ENCODE measurements at places on chromosomes 1 and 21. TPM values are rescaled to one million over a fixed set of nuclear protein-coding genes. Genes with fewer than 3 reads are reported as not detected.
A peak's percentile ranks its signal among the peaks of the same experiment; 100 is the strongest.

DNA sequence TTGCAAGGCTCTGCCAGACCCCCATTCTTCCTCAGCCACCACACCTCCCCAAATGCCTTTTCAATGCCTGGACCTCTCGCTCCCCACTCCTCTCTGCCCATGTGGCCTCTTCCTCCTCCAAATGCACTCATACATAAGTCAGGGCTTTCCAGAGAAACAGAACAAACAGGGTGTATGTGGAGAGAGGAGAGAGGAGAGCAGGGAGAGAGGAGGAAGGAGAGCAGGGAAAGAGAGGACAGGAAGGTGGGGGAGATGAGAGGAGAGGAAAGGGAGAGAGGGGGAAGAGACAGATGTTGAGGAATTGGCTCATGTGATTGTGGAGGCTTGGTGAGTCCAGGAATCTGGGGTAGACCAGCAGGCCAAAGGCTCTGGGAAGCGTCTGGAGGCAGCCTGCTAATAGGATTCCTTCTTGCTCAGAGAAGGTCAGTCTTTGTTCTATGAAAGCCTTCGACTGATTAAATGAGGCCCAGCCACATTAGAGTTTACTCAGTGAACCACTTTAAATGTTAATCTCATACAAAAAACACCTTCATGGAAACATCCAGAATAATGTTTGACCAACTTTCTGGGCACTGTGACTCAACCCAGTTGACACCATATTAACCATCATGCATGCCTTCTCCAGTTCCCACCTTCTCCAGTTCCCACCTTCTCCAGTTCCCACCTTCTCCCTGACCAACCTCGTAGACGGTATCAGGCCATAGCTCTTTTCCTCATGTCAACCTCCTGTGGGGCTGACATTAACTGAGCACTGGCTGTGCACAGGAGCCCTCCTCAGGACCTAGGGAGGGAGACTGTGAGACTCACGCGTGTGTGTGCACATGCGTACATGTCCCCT, 11.3 kb upstream of the LGR6 start:
- no peak for DNase-seq

DNA sequence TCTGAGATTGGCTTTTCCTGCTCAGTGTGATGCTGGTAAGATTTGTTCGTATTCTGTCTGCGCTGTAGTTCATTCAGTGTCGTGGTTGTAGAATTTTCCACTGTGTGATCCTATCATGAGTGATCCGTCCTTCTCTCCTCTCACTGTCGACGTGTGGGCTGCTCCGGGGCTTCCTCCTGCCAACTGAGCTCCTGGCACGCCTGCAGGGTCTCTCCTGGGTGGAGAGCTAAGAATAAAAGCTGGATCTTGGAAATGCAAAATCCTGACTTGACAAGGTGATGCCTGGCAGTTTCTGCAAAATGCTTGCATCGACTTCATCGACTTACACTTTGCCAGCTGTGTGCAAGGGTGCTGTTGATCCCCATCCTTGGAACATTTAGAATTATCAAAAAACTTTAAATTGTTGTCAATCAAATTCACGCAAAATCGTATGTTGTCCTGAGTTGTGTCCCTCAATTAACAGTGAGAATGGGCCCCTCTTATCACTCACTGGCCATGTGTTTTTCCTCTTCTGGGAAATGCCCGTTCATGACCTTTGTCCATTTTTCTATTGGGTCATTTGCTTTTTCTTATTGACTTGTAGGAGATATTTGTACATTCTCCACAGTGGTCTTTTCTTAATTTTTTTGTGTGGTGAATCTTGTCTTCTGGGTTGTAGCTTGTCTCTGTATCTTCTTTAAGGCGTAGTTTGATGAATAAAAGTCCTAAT, 125.5 kb downstream of the CRYAA start:
- DNase-seq, result no peak

- no peak for DNase-seq
Measured at GRCh38 chr1:108636876-108637275, 24.0 kb downstream of the HENMT1 start.

DNA sequence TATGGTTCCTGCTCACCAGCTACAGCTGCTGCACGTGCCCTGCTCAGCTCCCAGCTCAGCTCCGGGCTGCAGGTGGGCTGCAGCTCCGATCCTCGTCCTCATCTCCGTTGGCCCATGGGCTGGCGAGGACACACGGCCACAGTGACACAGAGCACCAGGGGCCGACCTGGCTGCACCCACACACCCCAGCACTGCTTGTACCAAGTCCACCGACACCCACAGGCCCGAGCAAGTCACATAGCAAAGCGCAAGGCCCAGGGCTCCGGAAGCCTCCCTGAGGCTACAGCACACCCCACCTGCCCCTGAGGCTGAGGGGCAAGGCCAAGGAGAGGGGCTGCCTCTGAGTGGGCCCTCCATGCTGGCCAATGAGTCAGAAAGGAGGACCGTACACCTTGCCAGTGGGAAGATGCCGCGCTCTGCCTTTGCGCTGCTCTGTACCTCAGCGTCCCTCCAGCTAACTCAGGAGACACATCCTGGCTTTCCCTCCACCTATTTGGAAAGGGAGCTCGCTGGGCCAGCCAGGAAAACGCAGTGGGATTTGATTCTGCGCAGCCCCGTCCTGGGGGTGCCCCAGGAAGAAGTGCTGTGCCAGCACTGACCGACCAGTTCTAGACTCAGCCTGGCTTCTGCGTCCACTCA, 124.8 kb downstream of the SIK1 start:
- DNase-seq, result no peak

DNA sequence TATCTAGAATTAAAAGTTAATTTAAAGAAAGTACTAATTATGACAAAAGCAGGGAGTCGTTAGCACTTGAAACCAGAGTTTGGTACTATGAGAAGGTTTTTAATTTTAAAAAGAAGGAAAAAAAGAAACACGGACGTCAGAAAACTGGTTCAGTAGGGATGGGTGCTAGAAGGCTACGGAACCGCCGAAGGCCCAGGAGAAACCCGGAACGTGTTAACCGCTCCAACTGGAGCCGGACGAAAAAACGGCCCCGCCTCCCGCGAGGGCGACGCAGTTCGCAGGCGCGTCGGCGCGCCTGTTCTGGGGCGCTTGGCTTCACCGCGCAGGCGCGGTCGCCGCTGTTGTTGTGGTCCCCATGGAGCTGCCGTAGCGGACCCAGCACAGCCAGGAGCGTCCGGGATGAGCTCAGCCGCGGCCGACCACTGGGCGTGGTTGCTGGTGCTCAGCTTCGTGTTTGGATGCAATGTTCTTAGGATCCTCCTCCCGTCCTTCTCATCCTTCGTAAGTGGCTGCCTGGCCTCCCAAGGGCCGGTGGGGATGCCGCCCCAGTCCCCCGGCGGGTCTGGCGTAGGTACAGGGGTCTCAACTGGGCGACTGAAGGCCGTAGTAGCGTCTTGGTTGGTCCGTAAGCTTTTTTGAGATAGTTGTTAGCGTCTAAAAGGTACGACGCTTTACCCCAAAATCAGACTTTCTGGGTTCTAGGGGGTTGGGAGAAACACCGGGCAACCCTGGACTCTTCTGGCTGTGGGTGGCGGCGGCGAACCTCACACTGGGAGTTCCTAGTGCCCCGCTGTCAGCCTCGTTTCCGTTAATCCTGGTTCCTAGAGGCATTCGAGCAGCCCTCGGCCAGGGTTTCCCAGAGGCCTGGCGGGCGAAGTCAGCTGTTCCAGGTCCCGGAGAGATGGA, 31.4 kb upstream of the HMGN1 start:
- DNase-seq, result peak; percentile 94

DNA sequence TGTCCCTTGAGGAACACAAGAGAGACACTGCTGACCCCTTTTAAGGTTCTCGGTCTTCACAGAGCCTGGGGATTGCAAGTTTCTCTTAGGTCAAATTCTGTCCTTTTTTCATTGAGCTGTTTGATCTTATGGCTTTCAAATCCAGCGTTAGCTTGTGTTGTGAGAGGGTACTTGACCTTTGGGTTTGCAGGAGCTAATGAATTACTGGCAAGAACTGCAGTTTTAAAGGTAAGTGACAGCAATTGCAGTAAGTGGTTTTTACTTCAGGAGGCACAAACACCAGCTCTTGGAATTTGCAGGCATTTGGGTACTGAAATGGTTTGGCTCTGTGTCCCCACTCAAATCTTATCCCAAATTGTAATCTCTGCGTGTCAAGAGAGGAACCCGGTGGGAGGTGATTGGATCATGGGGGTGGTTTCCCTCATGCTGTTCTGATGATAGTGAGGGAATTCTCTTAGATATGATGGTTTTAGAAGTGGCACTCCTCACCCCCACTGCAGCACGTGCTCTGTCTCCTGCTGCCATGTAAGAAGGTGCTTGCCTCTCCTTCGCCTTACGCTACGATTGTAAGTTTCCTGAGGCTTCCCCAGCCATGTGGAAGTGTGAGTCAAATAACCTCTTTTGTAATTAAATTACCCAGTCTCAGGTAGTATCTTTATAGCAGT, 134.5 kb upstream of the LYPLAL1 start:
- no peak for DNase-seq

- DNase-seq, result peak; percentile 85
Measured at GRCh38 chr1:2199042-2199810, 4.7 kb upstream of the FAAP20 start.

DNA sequence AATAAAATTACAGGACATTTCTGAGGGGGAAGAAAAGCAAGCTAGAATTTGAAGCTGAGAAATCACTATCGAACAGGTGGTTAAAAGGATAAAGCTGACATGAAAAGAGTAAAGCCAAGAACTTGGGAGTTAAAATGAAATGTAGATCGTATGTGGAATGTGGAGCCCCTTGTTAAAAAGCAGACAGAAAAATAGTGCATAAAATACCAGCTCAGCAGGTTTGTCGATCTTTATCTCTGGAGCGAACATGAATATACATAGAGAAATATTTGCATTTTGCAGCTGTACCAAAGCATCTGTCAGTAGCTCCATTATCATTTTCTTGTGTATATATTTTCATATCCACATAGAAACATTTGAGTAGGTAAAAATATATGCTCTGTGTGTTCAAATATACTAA, 73.6 kb upstream of the CDC42BPA start:
- no peak for DNase-seq

DNA sequence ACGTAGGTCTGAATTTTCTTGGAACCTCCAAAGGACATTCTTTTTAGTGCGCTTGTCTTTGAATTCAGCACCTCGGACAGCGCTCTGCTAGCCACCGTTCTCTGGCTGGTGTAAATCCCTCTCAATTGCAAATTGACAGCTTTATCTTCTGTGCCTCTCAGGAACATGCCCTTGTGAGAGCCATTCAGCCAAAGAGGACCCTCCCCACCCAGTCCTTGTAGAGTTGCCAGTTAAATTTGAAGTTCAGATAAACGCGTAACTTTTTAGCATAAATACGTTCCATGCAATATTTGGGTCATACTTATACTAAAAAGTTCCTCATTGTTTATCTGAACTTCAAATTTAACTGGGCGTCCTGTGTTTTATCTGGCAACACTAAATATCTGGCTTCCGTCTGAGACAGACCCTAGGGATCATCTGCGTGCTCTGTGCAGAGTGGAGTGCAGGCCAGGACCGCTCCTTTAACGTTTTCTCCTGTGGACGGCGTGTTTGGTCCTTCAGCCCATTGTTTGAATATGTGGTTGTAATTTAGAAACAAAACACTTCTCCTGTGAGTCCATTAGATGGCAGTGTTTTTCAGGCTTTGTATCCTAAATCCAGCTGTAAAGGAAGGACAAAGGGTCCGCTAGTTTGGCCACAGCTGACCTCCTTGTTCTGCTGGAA, 7.0 kb downstream of the KCNAB2 start:
- peak; percentile 40 for DNase-seq

DNA sequence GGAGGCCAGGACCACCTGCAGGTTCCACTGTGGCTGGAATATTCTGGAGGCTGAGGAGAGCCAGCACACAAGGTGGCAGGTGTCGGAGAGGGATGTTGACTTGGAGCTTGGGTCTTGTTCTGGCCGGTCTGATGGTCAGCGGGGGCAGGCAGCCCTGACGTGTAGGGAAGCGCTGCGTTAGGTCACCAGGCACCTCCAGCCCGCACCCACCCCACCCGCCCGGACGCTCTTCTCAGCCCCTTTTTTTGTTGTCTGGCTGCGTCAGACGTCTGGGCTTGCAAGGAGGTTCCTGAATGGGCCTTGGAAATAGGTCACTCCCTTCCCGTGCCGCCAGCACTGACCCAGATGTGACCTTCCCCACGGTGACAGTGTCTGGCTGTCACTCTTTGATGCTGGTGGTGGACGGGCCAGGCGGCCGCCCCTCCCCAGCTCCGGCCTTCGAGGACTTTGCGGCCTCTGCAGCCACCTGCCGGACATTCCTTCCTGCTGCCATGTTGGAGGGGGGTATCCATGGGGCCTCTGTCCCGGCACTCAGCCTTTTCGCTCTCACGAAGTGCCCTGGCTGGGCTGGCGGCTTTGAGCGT, 30.1 kb downstream of the SPSB1 start:
- DNase-seq, result no peak

GRCh38 chr1:41580520-41581172, 96.2 kb upstream of the EDN2 start:
- no peak for DNase-seq

GRCh38 chr1:247357052-247357780, 25.5 kb upstream of the ZNF496 start:
- no peak for DNase-seq

DNA sequence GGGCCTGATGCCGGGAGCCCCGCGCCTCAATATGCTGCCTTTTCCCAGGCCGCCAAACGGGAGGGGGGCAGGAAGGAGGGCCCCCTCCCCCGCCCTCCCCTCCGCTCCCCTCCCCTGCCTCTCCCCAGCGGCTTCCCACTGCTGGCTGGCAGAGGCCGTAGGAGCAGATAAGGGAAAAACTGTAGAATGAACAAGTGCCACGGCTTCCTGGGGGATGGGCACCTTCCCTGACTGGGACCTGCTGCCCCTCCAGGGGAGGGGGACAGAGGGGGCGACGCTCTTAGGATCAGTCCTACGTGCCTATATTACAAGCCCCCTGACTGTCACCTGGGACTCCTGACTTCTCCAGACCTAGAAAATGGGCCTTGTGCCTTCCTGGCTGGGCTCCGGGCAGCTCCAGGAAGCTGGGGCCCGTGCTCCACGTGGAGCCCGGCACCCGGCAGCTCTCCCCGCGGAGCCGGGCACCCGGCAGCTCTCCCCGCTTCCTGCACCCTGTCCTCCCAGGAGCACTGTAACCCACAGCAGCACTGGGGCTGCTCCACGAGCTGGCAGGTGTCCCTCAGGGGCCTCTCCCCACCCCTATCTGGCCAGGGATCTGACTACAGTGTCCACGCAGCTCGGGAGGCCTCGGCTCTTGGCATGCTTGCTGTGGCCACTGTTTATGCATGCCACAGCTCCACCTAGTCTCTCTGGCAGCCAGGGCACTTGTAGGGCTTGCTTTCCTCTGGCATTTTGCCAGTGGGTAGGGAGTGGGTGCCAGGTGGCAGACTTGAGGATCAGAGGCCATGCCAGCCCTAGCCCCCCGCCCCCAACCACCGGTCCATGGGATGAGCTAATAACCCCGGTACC, 674 bp upstream of the HES5 start:
- no peak for DNase-seq

- no peak for DNase-seq
Measured at GRCh38 chr1:162901243-162901642, 40.3 kb upstream of the CCDC190 start.

- no peak for DNase-seq
Measured at GRCh38 chr1:32907435-32907834, 6.2 kb upstream of the TMEM54 start.

- no peak for DNase-seq
Measured at GRCh38 chr1:32780005-32780404, 37.2 kb downstream of the YARS1 start.

FAM163A gene
- not detected for total RNA-seq

CD101 gene
- total RNA-seq, result 2.0 TPM

NBL1 gene
- total RNA-seq, result 51.9 TPM
